ENCODE measurements at places on chromosomes 7 and 10.

- no peak for DNase-seq
These were observed 90.2 kb upstream of the NUPR2 start for GRCh38 chr7:56206420-56206819.

- no peak for DNase-seq
These were observed 39.9 kb downstream of the ABCB4 start for GRCh38 chr7:87435546-87435945.

DNA sequence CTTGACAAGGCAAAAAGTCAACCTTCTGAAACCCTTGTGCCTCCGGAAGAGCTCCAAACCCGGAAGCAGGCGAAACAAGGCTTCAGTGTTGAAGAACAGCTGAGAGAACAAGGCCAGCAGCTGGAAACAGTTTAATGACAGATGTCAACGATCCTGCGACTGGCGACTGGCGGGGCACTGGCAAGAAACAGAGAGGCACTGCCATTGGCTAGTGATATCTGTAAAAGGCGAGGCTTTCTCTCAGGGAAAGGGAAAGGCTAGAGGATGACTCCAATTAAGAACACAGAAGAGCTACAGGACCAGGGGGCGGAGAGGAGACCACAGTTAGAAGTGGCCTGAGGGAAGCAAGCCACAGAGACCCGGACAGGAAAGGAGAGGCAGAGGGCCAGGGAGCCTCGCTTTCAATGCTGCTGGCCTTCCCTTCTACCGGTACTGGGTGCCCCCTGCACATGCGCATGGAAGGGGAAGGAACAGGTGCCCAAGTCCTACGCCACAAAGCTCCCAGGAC lies 19.4 kb downstream of the ITGB1 start:
- no peak for DNase-seq

GRCh38 chr7:95088536-95089215 lies 181.3 kb downstream of the PPP1R9A start:
- DNase-seq, result no peak

DNA sequence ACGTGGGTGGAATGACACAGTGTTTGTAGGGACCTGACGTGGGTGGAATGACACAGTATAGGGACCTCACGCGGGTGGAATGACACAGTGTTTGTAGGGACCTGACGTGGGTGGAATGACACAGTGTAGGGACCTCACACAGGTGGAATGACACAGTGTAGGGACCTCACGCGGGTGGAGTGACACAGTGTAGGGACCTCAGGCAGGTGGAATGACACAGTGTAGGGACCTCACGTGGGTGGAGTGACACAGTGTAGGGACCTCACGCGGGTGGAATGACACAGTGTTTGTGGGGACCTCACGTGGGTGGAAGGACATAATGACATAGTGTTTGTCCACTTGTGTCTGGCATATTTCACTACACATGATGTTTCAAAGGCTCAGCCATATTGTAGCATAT lies 19.3 kb downstream of the PPP2R2D start:
- DNase-seq, result no peak

- DNase-seq, result no peak
These were observed 36.4 kb upstream of the CHCHD3 start for GRCh38 chr7:133118261-133118660.

- DNase-seq, result no peak
These were observed 68.2 kb downstream of the SLC37A3 start for GRCh38 chr7:140330128-140330527.

DNA sequence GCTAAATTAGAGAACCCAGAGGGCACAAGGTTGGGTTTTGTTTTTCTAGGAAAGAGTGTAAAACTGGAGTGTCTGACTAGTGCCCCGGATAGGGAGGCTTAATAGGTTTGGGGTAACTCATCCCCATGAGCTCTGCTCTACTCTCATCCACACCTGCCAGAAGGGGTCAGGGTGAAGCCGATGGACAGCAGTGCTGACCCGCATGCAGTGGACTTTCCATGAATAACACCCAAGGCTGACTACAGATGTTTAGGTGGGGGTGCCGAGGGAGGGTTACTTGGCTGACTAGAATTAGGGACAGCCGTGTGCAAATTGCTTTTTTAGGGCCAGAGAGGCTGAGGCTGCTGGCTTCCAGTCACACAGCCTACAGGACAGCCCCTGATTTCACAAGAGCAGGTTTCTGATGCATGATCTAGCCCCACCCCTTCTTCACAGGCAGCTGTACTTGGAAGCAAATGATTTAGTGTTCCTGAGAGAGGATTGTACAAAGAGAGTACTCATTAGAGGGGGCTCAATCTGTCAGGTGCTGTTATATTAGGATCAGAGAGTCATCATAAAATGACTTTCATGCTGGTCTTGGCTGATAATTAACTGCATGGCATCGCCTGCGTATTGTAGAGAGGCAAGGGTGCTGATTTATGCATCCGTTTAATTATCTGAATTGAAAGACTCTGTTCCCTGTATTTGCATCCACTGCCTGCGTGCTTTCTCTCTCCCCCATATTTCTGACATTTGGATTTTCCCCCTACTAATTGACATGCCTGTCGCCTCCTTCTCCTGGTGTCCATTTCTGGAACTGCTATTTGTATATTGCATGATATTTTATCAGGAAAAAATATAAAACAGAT lies 9.5 kb downstream of the INHBA start:
- no peak for DNase-seq

DNA sequence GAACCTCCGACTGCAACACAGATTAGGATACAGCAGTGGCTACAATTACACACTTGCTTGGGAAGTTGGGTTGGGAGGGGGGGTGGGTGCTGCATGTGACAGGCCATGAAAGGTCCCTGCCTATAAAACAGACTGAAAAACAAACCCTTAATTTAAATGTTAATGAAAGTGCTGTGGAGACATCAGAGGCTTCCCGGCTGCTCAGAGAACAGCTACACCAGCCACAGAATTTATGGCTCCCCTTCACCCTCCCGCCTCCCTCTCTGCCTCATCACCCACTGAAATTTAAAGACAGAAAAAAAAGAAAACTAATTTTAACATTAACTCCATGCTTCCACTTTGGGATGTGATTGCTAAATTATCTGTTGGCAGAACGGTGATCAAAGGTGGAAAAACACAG lies 34.7 kb downstream of the FBXW4 start:
- no peak for DNase-seq

DNA sequence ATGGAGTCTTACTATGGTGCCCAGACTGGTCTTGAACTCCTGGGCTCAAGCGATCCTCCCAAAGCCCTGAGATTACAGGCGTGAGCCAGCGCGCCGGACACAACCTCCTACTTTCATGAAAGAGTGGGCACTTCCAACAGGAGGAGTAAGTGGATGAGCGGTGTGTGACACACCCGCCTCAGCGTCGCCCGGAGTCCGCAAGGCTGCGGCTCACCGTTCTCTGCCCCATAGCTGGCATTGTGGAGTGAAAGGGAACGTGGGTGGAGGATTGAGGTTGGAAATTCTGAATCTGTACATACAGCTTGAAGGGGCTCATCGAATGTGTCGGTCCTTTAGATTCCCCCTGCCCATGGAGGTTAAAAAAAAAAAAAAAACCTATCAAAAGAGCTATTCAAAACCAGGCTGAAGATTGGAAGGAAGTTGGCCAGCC lies 524 bp upstream of the PRXL2A start:
- peak; percentile 59 for DNase-seq

DNA sequence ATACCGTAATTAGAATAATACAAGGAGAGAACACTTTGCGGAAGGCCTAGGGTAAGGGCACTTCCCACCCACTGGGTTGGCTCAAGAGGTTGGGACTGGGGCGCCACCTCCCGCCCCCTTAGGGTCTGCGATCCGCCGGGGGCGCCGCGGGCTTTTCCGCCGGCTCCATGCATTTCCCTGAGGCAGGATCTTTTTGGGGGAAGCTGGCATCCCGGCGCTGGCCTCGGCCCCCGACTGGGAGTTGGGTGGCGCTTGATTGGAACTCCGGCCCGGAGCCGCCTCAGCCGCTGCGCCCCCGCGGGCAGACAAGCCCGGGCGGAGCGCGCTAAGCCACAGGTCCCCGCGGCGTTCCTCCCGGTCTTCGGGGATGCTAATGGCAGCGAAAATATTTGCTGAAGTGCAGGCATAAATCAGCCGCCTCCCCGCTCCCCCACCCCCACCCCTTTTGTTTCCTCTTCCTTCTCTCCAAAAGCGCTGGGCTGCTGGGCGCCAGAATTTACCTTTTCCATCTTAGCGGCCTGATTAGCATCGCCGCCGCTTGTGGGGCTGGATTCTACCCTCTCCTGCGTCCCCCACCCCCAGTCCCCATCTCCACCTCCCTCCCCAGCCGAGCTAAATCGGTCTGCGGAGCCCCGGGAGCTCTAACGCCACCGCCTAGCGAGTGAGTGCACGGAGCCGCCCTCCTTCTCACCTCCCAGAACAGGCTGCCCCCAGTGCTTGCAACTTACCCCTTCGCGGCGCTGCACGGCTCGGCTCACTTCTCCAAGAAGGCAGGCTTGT lies 5.1 kb downstream of the UNC5B start:
- DNase-seq, result peak; percentile 11

DNA sequence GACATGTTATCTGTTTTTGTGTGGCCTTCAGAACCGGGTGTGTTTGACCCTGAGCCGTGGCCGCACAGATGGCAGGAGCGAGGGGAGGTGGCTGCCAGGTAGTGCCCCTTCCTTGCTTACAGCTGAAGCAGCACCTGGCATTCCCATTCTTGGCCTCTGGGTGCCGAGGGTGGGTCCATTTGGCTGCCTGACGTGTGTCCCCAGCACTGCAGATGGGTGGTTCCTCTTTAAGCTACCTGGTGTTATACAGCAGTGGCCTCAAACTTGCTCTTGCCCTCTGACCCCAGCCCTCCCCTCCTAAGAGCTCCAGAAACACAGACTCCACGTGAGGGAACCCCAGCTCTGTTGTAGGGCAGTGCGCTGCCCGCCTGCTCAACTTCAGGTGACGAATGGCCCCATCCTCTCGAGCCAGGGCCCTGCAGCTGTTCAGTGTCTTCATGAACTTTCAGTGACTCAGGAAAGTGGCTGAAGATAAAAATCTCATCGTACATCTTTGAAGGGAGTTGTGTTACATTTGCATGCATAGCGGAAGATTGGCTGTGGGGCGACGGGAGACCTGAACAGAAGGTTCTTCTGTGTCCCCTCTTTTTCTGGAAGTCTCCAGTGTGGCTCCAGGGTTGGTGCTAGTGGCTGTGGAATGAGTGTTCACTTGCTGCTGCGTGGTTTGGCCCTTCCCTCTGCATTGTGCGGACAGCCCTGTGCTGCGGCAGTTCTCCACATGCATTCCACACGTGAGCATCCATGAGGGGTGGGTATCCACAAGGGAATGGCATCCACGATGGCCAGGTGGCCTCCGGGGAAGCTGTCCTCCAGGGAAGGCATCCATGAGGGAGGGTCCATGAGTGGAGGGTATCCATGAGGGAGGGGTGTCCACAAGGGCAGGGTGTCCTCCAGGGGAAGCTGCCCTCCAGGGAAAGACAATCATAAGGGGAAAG lies 91.6 kb downstream of the INPP5A start:
- DNase-seq, result peak; percentile 10

DNA sequence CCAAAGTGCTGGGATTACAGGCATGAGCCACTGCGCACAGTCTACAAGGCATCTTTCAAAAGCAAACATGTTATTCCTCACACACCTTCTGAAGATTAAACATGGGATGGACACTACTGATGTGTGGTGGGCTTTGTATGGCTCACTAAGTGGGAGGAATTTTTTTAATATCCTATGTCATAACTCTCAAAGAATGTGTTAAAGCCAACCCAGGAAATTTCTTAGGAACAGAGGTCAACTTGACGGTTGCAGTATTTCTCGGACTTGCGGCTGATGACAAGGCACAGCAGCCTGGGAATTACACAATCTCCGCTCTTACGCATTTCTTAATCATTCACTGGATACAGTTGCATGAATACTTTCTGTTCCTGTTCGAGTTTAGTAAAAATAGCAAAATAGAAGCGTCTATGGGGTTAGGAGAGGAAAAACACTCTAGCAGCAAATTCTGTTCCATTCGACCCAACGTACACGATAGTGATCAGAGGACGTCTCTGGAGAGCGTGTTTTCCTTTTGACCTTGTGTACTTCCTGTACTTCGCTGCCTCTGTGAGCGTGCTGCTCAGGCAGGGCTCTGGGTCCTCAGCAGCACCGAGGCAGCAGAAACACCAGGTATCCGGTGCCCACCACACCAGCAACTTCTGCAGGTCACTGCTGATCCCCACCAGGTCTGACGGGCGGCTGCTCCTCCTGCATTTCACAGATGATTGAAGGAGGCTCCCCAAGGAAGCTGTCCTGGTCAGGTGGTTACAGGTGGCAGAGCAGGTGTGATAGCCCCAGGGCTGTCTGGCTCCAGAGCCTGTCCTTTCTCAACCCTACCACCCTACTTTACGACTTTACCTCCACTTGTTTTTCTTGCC lies 26.4 kb upstream of the SRGN start:
- no peak for DNase-seq

DNA sequence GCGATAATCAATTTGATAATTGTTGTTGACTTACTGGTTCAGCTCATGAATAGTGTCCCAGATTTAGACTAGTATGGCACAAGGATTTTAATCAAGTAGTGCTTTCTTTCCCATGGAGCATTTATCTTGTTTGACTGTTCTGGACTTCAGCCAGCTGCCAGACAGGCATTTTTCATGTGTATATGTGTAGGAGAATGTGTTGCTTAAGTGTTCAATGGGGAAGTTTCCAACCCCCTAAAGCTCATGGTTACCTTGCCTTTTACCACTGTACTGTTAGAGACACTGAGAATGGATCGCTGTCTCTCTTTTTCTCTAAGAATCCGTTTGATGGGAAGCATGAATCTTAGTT lies 103.9 kb downstream of the LRRC4 start:
- DNase-seq, result no peak

DNA sequence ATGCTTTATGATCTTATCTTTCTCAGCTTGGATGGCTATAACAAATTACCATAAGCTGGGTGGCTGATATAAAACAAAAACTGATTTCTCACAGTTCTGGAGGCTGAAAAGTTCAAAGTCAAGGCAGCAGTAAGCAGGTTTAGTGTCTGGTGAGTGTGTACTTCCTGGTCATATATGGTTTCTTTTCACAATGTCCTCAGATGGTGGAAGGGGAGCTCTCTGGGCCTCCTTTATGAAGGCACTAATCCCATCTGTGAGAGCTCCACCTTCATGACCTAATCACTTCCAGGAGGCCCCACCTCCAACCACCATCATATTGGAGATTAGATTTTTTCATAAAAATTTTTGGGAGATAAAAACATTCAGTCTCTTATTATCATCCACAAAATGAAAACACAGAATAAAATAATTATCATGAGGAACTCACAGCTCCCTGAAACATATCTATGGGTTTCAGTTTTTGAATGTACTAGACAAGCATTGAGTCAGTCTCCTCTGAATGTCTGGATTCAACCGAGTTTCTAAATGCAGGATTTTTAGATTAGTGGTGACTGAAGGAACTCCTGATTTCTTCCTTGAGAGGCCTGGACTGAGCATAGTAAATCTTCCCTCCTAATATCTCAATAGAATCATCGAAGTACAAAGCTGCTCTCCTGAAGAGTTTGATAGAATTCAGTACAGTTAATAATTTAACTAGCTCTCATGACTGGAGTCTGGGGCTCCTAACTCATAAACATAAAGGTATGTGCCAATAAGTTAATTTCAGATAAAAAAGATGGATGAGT lies 8.0 kb downstream of the CDC14C start:
- no peak for DNase-seq

GRCh38 chr10:28624351-28624750 lies 53.0 kb upstream of the BAMBI start:
- no peak for DNase-seq

GRCh38 chr10:118570591-118570990 lies 24.9 kb downstream of the PRLHR start:
- no peak for DNase-seq

Measured in activated CD8-positive, alpha-beta memory T cell treated with anti-CD3 and anti-CD28 coated beads, Interleukin-2, amount 50 U/mL, for 4 hours (primary cell).